ENCODE measurements at places on chromosomes 3 and 15.

DNA sequence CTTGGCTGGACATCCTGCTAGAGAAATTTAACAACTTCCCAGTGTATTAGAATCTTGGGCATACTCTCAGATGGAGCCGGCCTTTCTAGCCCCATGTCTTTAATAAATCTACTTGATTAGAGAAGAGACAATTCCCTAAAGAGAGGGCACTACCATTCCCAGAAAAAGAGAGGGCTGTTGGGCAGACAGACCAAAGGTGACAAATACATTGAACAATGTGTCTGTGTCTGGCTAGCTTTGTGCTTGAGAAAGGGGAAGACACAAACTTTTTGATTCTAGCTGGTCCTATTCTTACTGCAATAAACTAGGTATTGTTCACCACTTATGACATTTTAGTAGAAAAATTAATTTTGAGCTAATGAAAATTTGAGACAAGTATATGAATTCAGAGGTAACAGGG is 57.7 kb downstream of the DUT start:
- DNase-seq: no peak

- no peak for DNase-seq
Measured at GRCh38 chr3:45381168-45381852, 7.1 kb upstream of the LARS2 start.

GRCh38 chr15:74892313-74892712 is 2.5 kb downstream of the MPI start:
- no peak for DNase-seq

- DNase-seq: no peak
Measured at GRCh38 chr3:21665444-21666100, 85.4 kb downstream of the ZNF385D start.

DNA sequence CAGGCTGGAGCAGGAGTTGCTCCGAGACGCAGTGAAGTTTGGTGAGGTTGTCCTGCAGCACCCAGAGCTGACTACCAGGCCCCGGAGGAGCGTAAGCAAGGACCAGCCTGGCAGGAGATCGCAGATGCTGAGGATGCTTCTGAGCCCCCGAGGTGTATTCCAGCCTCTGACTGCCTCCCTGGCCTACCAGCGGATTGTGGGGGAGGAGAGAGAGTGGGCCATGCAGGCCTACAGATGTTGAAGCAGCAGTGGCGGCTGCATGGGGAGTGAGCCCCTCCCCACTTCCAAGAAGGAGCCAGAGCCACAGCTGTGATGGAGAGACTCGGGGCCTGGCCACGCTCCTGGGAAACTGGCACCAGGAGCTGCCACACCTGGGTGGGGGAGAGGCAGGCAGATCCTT is 302.5 kb upstream of the PROK2 start:
- DNase-seq: no peak

- no peak for DNase-seq
Measured at GRCh38 chr3:141050576-141051442, at the start of gene SPSB4. Gene SPSB4, plus strand, starts transcription at chr3:141051347. Its CDS starts 14,758 bp downstream, at chr3:141066105.

GRCh38 chr3:150945226-150946032 is 27.1 kb downstream of the CLRN1 start:
- DNase-seq: no peak

- DNase-seq: no peak
Measured at GRCh38 chr3:134619884-134620445, 30.9 kb downstream of the KY start.

DNA sequence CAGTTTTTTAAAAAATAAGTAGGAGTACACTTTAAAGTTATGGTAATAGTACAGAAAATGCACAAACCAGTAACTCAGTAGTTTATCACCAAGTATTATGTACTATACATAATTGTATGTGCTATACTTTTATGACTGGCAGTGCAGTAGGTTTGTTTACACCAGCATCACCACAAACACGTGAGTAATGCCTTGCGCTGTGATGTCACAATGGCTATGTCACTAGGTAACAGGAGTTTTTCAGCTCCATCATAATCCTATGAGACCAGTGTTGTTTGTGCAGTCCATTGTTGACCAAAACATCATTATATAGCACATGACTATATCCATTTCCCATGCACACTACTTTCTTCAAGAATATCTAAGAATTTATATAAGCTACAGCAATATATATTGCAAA is 68.4 kb upstream of the TSPAN3 start:
- DNase-seq: no peak

- no peak for DNase-seq
Measured at GRCh38 chr3:27805282-27805681, 83.2 kb upstream of the EOMES start.

DNA sequence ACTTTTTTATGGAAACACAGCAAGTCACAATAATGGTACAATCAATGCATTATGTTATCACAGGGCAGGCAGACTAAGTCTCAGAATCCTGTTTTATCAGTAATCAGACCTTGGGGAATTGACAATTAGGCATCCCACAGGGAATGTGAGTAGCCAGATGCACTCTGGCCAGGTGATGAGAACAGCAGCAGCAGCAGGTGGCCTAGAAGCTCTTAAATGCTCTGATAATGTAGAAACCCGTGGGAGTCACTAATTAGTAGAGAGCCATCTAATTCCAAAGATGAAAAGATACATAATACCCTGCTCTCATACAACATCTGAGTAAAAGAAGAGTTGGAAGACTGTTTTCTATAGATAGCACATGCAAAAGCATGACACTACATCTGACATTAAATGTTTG is 12.6 kb downstream of the CEP152 start:
- DNase-seq: no peak

DNA sequence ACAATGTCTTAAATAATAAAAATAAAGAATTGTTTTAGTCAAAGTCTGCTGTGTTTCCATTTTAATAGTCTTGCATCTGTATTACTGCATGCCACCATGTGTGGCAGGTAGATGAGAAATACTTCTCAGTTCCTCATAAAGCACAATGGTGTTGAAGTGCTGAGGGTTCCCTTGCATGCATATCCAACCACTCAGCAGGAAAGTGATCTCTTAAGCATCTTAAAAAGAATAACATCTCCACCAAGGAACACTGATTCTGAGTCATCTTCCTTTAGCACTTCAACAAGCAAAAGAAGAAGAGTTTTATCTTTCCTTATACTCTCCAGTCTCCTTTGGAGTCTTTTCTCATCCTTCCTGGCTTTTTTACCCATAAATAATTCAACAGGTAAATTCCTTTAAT is 602.0 kb downstream of the TBL1XR1 start:
- no peak for DNase-seq

DNA sequence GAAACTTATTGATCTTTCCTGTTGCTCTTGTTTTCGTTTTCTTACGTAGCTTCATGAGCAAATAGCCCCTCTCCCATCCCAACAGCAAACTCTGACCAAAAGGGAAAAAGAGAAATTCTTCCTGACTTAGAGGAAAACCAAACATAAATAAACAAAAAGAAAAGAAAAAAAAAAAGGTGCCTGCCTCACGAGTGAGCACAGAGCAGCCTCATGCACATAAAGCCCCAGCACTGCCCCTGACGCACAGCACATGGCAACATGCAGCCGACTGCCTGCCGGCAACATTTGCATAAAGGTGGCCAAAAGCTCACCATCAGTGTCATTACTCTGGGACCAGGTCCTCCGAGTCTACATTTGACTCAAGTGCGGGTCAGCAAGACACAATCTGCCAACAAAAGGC is 6.4 kb downstream of the POC1A start:
- no peak for DNase-seq

GRCh38 chr3:53821631-53822121 is 24.5 kb downstream of the CHDH start:
- no peak for DNase-seq

DNA sequence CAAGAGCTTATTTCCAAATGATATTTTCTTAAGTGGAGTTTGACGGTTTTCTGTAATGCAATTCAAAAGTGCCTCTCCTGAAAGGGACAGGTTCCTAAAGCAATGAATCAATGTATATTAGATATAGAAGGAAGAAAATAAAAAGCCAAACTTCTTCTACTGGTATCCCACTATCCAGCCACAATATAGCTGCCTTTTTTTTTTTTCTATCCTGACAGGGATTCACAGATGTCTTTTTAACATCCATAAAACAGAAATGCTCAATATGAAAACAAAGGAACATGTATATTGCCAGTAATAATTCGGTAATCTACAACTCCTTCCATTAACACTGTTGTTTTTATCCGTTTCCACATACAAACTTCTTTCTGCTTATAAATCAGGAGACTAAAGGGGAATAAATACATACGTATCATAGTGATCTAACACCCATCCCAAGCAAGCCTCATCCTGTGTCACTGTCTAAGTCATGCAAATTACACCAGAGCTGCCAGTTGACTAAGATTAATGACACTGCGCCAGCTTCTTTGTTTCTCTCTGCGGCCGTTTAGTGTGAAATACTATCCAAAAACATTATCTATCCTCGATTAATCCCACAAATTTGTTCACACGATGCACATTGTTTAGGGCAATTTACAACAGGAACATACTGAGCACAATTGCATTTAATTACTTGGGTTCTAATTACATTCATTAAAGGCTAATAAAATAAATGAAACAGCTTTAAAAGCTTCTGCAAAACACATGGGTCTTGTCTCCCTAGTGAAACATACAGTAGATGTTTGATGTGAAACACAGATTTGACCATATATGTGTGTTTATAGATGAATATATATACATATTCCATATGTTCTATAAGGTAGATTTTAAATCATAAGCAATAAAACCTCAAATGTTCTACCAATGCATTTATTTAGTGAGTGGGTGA is 51.9 kb upstream of the CDIN1 start:
- DNase-seq: no peak

GRCh38 chr3:169901453-169901852 is 9.9 kb upstream of the SAMD7 start:
- no peak for DNase-seq

DNA sequence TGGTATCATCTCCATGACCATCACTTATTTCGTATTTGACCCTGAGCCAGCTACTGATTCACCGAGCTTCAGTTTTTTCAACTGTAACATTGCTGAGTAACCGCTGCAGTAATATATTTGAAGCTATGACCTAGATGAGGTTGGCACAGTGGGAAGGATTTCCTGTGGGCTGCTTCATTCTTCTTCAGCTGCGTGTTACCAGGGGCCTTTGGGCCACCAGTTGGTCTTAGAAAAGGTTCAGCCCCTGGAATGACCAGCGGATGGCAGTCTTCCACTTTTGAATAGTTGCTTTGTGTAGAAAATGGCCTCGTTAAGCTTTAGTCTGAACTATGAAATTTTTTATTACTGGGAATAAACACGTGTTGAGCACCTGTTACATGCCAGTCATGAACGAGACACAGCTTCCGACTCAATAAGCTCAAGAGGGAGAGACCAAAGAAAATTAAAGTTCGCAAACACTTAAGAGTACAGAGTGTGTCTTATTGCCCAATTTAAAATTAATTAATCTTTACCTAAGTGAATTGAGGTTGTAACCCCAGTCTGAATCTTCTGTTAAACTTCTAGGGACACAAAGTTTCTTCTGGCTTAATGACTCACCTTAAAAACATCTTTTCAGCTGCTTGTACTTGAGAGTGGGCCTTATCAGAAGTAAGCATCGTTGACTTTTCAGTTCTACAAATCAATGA is 57.6 kb upstream of the NR2E3 start:
- DNase-seq: no peak

Measured in stimulated activated CD4-positive, alpha-beta T cell treated with anti-CD3 and anti-CD28 coated beads, Interleukin-1b, Interleukin-23, amount 100 ng/mL, for 4 hours (primary cell).